ENCODE measurements at places on chromosomes 12 and 14.

DNA sequence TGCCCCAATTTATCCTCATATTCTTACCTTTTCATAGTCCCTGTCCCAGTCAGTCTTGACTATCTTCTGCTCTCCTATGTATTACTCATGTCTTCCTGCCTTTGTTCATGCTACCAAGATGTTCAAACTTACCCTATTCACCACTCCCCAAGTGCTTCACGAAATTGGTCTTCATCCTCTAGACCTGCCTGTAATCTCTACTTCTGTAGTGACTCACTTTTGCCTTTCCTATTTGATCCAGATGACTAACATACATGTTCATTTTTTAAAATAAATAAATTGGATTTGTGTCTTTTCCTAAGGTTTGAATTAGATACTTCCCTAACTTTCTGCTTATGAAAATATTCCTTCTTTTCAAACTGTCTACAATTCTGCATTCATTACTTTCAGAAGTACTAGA is 107.7 kb upstream of the PPM1H start:
- DNase-seq: no peak

- DNase-seq: no peak
Observed at GRCh38 chr14:57692671-57693070, 173.2 kb downstream of the SLC35F4 start.

DNA sequence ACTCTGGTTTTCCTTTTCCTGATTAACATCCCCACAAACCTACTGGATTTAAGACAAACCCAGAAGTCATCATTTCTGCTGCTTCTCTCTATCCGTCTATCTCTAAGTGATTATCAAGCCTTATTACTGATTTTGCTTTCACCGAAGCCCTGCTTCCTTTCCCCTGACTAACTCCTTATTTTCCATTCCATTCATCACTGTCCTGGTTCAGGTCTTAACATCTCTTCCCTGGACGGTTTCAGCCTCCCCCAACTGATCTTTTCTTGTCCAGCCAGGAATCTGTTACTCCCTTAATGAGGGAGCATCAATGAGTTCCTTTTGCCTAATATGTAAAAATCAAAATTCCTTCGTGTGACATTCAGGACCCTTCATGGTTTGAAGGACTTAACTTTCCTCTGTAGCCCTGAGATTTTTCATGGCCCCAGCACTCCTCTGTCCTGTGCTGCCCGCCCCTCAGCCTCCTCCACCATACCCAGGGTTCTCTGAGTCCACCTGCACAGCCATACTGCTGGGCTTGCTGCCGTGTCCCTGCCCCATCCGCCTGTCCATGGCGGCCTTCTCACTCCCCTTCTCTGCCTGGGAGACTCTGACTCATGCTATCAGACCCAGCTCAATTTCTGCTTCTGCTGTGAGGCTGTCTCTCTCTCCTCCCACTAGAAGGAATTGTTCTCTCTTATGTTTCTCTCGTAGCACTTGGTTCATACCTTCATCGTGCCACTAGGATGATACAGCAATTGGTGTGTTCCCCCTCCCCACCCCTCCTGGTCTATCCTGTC is 167.8 kb upstream of the HIF1A start:
- DNase-seq: no peak

GRCh38 chr14:92937051-92937937 is 14.3 kb downstream of the CHGA start:
- no peak for DNase-seq

GRCh38 chr14:67420102-67420739 is 8.3 kb upstream of the PLEK2 start:
- DNase-seq: no peak

- no peak for DNase-seq
Observed at GRCh38 chr12:47577206-47577989, 128.4 kb downstream of the RPAP3 start.

DNA sequence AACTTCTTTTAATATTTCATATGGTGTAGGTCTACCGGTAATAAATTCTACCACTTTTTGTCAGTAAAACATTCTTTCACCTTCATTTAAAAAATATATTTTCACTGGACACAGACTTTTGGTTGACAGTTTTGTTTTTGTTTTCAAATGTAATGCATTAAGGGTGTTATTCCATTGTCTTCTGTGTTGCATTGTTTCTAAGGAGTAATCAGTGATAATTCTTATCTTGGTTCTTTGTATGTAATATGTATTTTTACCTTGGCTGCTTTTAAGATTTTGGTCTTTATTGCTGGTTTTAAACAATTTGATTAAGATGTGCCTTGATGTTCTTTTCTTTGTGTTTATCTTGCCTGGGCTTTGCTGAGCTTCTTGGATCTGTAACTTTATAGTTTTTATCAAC is 4.1 kb downstream of the MAP1LC3B2 start:
- no peak for DNase-seq

GRCh38 chr14:67514650-67515385 is 18.3 kb upstream of the PLEKHH1 start:
- DNase-seq: no peak

DNA sequence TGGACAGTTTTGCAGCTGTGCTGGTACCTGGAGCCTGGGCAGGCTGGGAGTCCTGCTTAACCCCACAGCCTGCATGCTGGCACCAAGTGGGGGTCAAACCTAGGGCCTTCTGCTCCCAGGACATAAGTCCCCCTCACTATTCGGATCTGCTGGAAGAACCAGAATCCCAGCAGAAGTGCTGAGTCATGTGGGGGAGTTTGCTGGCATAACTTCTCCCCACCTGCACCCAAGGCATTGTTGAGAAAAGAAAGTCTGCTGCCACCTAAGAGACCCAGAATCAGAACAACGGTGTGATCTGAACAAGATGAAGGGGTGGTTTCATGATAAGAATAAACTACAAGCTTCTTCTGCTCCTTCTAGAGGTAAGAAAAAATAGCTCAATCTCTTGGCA is 102.7 kb downstream of the RBM19 start:
- DNase-seq: no peak

DNA sequence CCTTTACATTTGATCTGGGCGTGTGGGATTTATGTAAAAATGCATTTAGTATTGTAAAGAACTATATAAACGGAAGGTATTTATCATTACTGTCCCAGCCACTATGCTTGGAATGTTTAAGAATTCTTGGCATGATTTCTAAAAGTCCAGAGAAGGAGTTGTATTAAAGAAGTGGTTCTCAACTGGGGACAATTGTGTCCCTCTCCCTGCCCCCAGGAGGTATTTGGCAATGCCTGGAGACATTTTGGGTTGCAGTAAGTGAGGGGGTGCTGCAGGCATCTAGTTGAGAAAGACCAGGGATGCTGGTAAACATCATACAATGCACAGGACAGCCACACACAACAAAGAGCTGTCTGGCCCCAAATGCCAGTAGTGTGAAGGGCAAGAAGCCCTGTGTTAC is 7.2 kb downstream of the SLC38A1 start:
- no peak for DNase-seq

DNA sequence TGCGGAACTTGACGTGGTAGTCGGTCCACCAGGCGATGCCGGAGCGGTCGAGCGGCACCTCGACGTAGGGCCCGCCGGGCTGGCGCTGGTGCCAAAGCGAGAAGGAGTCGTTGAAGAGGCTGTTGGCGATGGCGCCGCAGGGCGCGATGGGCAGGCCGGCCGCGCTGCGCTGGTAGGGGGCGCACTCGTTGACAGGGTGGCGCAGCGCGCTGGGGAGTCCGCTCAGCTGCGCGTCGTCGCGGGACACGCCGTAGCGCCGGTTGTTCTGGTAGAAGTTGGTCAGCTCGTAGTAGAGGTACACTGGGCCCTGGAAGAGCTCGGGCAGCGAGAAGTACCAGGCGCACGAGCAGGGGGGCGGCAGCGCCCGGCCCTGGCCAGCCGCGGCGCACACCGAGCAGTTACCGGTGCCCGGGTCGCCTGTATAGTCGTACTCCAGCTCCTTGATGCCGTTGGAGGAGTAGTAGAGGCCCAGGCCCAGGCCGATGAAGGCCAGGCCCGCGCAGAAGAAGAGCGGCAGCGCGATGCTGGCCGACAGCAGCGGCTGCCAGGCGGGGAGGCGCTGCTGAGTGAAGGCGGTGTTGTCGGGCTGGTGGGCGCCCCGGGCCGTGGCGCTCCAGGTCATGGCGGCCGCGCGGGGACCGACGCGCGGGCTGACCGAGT is 482 bp downstream of the TMEM30B start:
- DNase-seq: peak; percentile 91

- no peak for DNase-seq
Observed at GRCh38 chr14:91511043-91511383, 903 bp upstream of the PPP4R3A start.

GRCh38 chr14:65791191-65791981 is 378.9 kb downstream of the FUT8 start:
- no peak for DNase-seq

- DNase-seq: no peak
Observed at GRCh38 chr14:59126714-59127436, 61.6 kb upstream of the DAAM1 start.

GRCh38 chr12:81150382-81150781 is 72.5 kb downstream of the ACSS3 start:
- DNase-seq: no peak

DNA sequence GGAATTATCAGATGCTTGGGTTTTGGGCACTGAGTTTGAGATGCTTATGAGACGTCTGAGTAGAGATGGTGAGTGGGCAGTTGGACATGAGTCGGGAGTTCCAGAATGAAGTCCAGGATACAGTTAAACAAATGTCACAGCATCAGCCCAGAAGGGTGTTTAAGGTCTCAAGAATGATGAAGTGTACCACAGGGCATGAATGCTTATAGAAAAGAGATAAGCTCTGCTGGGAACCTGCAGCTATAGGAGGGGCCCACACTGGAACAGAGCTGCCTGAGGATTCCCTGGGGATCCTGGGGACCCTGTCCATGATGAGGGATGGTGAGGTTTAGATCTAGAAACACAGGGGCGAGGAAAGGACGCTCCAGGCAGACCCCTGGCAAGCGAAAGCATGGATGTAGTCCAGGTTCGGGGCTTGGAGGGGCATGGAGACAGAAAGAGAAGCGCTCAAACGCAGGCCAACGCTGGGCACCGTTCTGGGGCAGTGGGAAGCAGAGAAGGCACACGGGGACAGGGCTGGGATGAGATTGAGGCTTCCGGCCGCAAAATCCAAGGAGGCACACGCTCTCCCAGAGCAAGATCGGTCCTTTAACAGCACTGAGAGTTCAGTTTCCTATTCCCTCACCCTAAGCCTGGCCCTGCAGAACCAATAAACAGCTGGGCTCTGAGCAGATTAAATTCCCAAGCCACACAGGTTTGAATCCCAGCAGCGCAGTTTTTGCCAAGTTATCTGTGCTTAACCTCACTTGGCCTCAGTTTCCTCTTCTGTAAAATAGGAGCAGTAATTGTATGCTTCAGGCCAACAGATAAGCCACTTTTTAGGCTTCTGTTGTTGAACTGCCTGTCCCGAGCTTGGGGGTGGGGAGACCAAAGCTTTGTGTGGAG is 52.9 kb downstream of the EID3 start:
- DNase-seq: no peak

Measured in mesenteric fat pad (tissue), 1 donor.